Non-pigmented ciliary epithelial cell (primary cell): ENCODE measurements at places on chromosomes 16 and 17.

GRCh38 chr16:84314814-84315213, 20.1 kb downstream of the WFDC1 start:
- DNase-seq, result no peak

DNA sequence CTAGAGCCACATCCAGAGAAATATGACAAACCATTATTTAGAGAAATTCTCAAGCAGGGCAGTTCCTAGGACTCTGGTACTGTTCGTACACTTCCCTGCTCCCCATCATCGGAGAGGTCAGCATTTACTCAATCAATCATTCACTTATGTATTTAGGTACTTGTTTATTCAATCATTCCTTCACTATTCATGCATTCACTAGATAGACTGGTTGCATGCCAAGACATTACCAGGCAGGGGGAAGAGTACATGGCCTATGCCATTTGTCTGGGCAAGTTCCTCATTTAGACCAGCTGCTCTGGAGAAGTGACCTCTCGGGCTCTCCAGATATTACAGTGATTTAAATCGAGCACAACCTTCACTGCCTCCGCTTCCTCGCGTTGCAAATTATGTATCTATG, 603.4 kb downstream of the KCNJ2 start:
- no peak for DNase-seq

- DNase-seq, result no peak
Measured at GRCh38 chr16:10494343-10495030, 85.9 kb downstream of the EMP2 start.

GRCh38 chr16:12240036-12240435, 263.5 kb downstream of the SNX29 start:
- DNase-seq, result no peak

GRCh38 chr16:3954411-3954921, 74.0 kb upstream of the CREBBP start:
- DNase-seq, result no peak

DNA sequence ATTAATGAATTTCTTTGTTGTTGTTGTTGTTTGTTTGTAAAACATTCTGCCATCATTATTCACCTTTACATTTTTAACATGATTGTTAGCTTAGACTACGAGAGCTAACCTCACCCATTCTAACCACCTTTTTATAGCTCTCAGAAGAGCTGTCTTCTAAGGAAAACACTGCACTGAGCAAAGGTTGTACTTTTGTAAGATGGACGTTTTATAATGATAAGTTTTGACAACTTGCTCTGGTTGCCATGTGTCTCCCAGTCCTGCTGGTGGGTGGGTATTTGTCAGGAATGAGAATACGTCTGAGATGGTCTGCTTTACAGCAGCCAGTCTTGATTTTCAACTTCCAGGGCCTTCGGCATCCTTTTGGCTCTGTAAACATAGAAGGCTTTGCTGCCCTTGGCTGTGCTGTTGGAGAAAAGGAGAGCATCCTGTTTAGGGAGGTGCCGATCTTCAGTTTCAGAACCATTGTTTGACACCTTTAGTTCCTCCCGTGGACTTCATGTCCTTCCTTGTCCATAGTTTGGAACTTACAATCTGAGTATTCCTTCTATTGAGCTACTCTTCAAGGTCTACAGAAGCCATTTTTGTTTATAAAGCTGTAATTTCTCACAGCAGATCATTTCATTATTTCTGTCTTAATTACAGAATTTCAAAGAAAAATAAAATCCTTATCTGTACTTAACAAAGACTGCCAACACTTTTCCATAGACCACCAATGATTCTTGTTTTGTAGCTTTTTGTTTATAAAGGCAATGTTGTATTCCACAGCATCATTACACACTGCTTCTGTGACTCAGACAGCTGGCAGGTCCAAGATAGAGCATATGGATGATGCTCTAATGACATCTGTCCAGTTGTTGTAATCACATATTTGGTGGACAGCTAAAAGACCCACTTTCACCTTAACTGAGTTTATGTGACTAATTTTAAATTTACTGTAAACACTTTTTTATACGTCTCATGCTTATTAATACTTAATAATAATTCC, 270.1 kb upstream of the TBX2 start:
- no peak for DNase-seq

DNA sequence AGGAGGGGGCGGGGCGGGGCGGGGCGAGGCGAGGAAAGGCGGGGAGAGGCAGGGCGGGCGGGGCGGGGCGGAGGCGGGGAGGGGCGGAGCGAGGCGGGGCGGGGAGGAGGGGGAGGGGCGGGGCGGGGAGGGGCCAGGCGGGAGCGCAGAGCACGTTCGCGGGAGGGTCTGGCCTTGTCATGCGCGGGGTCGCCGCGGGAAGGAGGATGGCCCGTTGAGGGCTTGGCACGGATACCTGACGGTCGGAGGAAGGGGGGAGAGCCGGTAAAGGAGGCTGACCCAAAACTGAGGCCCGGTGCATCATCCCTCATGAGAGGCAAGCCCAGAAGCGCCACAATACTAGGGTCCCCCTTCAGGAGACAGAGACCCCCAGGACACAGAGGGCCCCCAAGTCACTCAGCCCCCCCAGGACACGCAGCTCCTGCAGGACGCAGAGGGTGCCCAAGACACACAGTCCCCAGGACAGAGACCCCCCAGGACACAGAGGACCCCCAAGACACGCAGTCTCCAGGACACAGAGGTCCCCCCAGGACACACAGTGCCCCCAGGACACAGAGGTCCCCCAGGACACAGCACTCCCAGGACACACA, 593 bp upstream of the WDR45B start:
- no peak for DNase-seq

DNA sequence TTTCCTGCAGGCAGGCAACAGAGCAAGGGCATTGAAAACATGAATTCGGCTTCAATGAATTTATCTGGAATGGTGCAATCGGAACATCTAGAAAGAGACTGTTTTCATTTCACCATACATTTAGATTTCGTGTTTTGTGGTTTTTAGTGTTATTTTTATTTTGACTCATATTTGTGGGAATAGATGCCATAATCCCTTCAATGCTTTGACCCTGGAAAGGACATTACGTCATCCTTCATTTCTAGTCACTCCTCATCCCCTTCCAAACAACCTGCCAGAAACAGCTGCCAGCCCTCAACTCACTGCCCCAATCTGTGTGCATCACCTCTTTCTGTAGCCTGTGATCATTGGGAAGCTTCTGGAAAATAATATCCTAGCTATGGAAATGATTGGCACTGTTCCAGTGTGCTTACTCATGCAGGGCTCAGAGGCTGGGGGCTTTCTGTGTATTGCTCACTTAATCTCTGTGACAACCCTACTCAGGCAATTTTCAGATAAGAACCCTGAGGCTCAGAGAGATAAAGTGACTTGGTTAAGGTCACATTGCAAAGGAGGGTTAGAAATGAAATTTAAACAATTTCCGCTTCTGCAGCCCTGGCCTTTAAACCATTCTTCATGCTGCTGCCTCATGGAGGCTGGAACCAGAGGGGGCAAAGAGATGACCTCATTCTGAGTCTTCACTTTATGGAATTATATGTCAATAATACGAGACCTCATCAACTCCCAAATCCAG, 9.5 kb upstream of the KSR1 start:
- peak; percentile 98 for DNase-seq

- no peak for DNase-seq
Measured at GRCh38 chr16:4454623-4455022, 19.8 kb downstream of the NMRAL1 start.

GRCh38 chr16:89599902-89600301, 13.5 kb upstream of the DPEP1 start:
- no peak for DNase-seq

GRCh38 chr17:50487213-50488096, 8.8 kb downstream of the RSAD1 start:
- no peak for DNase-seq

DNA sequence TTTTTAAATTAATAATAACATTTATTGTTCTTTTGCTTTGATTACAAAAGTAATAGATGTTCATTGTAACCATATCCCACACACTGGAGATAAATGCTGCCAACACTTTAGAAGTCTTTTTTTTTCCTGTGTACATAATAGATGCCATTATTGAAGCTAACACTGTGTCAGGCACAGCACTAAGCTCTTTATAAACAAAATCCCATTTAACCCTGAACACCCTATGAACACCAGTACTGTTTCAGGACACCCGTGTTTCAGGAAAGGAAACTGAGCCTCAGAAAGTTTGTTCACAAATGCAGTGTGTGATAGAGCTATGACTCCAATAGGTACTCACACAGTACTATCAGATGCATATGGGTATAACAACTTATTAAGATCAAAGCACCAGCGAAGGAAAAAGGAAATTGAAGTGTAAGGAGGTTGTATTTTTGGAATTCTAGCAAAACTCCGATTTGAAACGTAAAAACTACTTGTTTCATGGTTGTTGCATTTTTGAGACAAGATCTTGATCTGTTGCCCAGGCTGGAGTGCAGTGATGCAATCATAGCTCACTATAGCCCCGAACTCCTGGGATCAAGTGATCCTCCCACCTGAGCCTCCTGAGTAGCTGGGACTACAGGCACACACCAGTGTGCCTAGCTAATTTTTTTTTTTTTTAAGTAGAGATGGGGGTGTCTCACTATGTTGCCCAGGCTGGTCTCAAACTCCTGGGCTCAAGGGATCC, 2.0 kb upstream of the KIFC3 start:
- no peak for DNase-seq

DNA sequence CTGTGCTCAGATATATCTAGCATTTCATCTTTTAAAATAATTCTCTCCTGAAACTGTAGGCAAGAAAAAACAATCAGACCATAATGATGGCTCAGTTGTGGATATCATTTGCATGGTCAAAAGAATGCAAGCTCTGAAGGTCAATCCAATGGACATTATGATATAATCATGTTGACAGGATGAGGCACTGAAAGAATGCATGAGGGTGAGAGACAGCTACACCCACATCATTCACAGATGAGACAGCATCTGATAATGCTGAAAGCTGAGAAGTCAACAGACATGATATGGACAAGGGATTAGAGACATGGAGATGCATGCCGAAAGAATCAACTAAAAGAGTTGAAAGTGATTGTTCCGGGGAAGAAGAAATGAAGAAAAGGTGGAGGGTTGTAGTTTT, 346.4 kb upstream of the CDH5 start:
- DNase-seq, result peak; percentile 47

GRCh38 chr17:11805952-11806351, 191.3 kb downstream of the ZNF18 start:
- DNase-seq, result no peak

DNA sequence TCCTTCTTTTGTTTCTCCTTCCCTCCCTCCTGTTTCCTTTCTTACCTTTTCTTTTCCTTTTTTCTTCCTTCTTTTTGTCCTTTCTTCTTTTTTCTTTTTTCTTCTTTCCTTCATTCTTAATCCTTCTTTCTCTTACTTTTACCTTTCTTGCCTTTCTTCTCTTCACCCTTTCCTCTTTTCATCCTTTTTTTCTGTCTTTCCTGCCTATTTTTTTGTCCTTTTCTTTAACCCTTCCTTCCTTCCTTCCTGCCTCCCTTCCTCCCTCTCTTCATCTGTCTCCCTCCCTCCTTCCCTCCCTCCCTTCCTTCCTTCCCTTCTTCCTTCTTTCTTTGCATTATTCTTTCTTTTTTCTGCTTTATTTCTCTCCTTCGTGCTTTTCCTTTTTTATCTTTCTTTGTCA, 160.7 kb downstream of the AXIN2 start:
- DNase-seq, result no peak

- no peak for DNase-seq
Measured at GRCh38 chr17:3981455-3981854, 17.2 kb upstream of the ATP2A3 start.

GRCh38 chr16:53503991-53504663, 1.1 kb upstream of the AKTIP start:
- no peak for DNase-seq

DNA sequence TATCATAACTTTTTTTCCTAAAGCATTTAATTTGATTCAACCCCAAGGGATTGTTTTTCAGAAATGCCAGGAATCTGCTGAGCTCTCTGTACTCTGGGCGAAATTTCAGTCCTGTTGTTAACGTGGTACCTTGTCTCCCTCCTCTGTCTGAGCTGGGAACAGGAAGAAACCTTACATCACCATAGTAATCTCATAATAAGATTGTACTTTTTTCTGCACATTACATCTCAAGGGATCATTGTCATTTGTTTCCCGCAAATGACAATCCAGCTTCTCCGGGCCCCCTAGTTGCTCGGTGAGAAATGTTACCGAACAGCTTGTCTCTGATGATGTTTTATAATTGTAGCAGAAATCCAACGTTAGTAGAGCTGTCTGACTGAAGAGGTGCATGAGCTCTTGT, 152.7 kb upstream of the ERCC4 start:
- DNase-seq, result no peak

DNA sequence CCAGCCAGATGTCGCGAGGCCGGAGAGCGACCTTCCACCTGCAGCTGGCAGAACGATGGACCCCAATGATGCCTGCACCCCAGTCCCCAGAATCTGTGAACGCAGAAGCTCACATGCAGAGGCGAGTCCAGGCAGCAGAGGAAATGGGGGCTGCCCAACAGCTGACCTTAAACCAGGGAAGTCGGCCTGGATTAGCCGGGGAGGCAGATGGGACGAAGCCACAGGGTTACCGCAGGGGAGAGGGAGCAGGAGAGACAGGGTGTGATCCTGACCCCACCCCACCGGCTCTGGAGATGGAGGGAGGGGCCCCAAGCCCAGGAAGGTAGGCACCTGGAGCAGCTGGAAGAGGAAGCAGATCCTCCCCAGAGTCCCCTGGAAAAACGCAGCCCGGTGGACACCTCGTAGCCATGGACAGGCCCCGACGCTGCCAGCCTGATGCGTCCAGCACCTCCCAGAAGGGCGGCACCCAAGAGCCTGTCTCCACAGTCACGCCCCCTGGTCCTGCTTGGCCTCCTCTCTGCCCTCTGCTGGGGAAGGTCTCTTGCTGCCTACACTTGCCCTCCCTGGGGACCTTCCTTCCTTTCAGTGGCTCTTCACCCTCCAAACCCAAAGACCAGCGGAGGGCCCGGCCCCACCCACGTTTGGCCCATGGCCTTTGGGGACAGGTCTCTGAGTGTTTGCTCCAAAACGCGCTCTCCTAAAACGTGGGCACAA, 37.3 kb downstream of the PIEZO1 start:
- DNase-seq, result no peak

- DNase-seq, result no peak
Measured at GRCh38 chr17:7329997-7330637, 982 bp upstream of the NEURL4 start.

DNA sequence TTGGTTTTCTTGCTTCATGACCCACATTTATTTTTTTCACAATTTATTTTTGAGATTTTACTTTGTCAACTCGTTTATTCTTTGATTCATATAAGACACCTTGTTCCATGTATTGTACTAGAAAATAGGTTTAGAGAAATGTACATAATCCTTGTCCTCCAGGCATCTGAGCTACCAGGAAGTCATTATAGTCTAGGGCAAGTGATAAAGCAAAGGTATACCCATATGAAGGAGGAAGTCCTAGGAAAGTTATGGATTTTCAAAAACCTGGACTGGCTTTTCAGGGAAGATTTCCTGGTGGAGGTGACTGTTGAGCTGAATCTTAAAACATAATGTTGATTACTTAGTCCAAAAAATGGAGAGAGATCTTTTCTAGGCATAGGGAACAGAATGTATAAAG, 98.8 kb upstream of the SHISA6 start:
- no peak for DNase-seq
